Activated CD8-positive, alpha-beta memory T cell treated with anti-CD3 and anti-CD28 coated beads for 4 hours (primary cell): ENCODE measurements at places on chromosomes 5 and 9.

GRCh38 chr5:56494300-56494731, 261.2 kb upstream of the ANKRD55 start:
- no peak for DNase-seq

DNA sequence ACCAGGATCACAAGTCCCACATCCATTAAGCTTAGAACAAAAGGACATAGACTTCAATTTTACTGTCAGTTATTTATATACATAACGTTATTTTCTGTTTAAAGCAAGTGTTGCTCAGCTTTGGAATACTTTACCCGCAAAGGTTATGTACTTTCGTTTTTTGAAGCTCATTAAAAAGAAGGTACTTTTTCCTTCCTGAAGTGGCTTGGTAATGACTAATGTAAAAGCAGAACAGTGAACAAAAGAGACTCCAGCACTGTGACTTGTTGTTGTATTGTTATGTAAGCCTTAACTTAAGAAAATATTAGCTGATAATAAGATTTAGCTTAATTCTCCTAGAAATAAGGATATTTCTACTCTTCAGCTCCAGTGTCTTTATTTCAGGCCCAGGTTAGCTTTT, 97.3 kb upstream of the SLCO6A1 start:
- no peak for DNase-seq

- no peak for DNase-seq
Observed at GRCh38 chr5:20636686-20637085, 648.7 kb upstream of the CDH18 start.

DNA sequence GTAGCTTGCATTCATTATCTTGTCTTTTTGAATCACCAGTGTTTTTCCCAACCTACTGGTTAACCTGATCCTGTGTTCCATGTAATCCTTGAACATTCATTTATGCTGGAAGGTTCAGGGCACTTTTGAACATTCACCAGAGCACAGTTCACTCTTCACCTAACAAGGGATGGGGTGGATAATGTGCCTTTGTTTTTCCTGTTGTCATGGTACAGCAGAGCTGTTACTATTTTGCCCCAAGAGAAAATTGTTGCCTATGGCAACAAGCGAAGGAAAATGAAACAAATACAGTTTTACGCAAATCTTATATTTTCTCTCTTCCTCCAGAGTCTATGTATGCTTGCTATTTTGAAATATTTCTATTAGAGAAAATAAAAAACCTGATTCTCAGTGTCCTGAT, 60.3 kb upstream of the RIOK2 start:
- no peak for DNase-seq

GRCh38 chr5:78533356-78533755, 115.2 kb downstream of the LHFPL2 start:
- DNase-seq = no peak

- no peak for DNase-seq
Observed at GRCh38 chr5:91382530-91383026, 539 bp downstream of the ARRDC3 start.

DNA sequence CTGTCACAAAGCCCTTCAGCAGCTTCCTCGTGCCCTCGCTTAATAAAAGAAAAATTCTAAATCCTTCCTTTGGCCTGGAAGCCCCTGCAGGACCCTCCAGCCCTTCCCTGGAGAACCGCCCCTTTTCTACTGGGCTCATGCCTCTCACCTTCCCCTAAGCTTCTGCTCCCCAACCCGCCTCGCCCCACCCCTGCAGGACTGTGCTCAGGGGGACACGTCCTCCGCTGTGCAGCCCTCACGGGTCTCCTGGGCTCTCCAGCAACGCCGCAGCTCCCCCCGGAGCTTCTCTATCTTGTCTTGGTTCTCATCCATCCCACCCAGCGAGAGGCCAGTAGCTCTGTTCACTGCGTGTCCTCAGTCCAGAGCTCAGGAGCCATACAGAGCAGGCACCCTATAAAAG, 65.6 kb upstream of the SARDH start:
- DNase-seq = no peak

DNA sequence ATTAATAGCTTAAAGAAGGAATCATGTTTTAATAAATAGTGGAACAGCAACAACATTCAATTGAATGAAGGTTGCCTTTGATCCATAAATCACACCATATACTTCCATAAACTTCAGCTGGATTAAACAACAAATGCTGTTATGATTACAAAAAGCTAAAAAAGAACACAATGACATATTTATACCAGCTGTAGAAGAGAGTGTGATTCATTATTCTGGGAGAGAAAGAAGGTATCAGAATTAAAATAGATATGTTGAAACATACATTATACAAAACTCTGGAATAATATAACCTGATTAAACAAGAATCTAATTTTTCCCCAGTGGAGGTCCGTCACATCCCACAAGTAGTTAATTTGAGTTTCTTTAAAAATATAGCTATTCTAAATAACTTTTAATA, 7.5 kb upstream of the RECK start:
- DNase-seq = no peak

- no peak for DNase-seq
Observed at GRCh38 chr9:88380118-88380517, 8.1 kb upstream of the SPIN1 start.

GRCh38 chr9:18421391-18421790, 52.6 kb upstream of the ADAMTSL1 start:
- no peak for DNase-seq

DNA sequence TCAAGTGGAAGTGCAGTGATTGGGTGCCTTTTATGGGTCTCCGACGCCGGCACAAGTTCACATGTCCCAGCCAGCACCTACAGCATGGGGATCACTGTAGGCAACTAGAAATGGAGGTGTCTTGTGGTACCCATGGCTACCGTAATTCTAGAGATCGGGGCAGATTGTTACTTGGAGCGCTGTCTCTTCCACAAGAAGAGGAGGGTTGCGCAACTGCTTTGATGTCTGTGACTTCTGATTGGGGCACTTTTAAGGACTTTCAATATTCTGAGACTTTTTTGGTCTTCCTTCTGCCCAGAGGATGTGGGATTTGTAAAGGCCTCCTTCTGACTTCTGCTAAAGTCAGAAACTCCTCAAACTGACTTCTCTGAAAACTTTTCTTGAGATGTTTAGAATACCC, 41.9 kb downstream of the GLRX start:
- DNase-seq = no peak

GRCh38 chr9:113572076-113572861, 108.7 kb downstream of the RGS3 start:
- DNase-seq = no peak

- no peak for DNase-seq
Observed at GRCh38 chr5:179194941-179195381, 134.8 kb downstream of the ZNF354C start.

DNA sequence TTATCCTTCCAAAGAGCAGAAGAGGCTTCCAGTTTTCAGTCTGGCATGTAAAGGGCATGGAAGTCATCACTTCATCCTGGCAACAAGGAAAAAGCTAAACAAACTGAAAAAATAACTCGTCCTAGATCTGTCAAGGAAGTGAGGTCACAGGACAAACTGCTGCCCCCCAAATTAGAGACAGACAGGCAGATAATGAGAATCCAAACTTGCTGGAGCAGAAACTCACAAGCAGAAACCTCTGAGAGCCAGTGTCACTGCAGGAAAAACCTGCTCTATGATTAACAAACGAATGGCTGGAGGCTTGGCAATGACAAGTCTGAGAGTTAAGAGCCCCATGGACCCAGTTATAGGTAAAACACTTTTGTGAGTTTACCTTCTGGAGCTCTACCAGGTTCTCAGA, 18.9 kb upstream of the MLANA start:
- DNase-seq = no peak

- no peak for DNase-seq
Observed at GRCh38 chr5:18967637-18968036, 1020.4 kb downstream of the CDH18 start.

GRCh38 chr5:172336264-172336663, 52.7 kb upstream of the UBTD2 start:
- no peak for DNase-seq

- DNase-seq = no peak
Observed at GRCh38 chr5:162637481-162637880, 569.9 kb downstream of the GABRG2 start.

DNA sequence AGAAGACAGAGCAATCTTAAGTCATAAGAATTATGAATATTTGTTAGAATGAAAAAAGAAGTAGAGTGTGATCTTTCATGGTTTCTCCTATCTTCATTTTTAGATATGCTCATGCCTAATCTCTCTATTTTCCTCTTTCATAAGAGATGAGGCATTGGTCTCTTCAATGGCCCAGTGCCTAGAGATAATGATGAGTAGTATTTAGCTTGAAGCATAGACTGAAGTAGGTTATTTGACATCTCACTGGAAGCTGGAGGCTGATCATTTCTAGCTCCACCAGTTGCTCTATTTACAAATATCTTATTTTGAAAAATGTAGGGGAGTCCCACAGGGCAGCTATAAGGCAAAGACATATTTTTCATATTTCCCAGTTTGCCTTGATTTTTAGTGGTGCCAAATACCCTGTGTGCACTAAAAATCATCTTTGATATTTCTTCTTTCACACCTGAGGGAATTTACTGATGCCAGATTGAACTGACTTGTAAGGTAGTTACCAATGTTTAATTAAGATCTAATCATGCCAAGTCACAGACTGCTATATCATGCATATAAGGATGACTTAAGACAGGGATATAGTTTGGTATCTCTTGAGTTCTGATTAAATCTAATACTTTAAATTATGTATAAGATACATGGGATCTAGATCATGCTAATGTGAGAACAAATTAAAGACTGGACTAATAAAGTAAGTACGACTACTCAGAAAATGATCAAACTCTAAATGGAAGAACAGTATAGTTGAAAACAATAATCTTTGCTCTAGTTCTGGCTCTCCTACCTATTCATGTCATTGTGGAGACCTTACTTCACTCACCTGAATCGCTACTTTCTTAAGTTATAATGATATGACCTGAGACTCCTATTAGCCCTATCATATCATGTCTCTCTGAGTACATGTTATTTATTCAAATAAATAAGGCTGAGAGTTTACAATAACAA, 108.2 kb upstream of the IFNE start:
- DNase-seq = no peak

DNA sequence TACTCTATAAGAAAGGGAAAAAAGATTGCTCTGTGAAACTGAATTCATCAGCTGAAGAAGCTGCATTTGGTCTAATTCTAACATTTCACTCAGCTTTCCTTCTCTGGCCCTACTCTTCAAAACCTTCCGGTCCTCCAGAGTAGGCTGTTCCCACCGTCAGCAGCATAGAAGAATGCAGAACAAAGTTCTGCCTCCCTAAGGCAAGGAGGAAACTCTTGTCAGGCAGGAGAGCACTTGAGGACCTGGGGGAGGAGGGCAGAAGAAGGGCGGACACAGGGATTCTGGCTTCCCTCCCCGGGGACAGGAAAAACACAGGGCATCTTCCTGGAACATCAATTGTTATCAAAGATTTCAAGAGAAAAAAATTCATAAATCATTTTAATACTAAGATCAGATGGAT, 69.2 kb upstream of the SHB start:
- no peak for DNase-seq

DNA sequence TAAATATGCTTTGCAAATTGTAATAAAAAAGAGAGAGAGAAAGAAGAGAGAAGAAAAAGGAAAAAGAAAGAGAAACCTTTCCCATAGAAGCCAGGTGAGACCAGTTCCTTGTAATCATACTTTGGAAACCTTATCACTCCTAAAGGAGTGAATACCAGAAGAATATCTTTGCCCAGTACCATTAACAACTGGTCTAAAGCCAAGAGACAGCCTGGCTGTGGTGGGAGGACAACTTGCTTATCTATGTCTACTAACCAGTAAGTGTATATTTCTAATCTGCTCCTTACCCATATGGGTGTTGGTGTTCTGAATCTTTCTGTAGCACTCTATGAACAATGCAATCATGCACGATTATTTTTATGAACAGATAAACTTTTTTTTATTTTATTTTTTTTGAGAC, 10.5 kb upstream of the TXN start:
- DNase-seq = no peak

- no peak for DNase-seq
Observed at GRCh38 chr5:777756-778161, 6.8 kb downstream of the ZDHHC11B start.

DNA sequence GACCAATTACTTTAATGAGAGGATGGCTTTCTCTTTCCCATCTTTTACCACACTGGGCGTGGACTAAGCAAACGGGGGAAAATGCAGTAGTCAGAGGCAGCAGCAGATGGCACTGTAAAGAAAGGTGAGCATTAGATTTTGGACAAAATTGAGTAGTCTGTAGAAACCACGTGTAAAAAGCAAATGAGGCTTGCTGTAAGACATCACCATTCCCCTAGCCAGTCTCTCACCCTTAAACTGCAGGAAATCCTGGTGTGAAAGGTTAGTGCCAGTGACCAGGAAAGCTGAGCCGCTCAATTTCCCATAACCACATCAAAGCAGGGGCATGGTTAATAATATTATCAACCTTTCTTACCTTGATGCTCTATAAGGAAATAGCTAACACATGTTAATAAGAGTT, 31.8 kb downstream of the SPATA31C2 start:
- DNase-seq = no peak

DNA sequence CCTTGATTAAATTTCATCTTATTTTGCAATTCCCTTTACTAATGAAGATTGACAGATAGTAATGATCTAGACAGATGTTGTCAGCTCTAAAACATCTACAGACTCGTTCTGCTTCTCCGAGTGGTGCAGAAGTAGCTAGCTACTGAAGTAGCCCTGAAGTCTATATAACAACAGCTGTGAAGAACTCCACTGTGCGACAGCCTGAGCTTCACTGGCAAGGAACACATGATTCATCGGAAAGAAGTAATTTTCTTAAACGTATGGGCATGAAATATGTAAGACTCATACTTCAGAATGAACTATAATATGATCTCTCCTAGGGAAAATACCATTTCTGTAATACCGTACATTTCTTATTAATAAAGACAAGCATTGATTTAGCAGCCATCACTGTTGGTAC, 96.2 kb downstream of the TRPM3 start:
- no peak for DNase-seq

DNA sequence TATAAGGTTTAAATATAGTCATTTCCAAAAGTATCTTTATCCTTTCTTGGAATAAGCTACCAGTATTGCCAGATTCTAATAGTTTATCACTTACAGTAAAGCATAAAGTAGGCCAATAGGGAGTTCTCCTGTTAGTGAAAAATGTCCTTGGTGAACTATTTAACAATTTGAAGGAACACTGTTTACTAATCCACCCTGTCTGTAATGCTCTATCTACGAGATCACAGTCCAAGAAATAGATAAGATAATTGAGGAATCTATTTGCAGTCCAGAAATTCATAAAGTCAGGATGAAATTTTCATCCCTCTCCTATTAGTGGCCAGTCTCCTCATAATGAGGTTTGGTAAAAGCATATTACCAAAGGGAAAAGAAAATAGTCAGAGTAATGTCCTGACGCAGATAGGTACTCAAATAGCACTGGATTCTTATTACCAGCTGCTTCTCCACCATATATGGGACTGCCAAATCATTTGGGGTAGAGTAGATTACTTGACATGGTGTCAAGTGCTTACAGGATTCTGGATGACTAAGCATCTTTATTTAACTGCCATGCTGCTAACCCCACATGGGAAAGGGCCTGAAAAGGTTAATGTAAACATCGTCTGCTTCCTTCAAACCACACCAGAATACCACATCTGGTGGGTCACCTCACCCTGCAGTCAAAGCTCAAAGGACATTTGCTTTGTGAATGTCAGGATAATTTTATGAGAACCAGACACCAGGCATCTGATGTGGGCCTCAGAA, 808.1 kb downstream of the EFNA5 start:
- DNase-seq = no peak
